ENCODE measurements at places on chromosomes 5 and 9. TPM values are rescaled to one million over a fixed set of nuclear protein-coding genes. Genes with fewer than 3 reads are reported as not detected.

PDGFRB gene
- 2.2 TPM for total RNA-seq

KIF12 gene
- total RNA-seq = not detected

DNA sequence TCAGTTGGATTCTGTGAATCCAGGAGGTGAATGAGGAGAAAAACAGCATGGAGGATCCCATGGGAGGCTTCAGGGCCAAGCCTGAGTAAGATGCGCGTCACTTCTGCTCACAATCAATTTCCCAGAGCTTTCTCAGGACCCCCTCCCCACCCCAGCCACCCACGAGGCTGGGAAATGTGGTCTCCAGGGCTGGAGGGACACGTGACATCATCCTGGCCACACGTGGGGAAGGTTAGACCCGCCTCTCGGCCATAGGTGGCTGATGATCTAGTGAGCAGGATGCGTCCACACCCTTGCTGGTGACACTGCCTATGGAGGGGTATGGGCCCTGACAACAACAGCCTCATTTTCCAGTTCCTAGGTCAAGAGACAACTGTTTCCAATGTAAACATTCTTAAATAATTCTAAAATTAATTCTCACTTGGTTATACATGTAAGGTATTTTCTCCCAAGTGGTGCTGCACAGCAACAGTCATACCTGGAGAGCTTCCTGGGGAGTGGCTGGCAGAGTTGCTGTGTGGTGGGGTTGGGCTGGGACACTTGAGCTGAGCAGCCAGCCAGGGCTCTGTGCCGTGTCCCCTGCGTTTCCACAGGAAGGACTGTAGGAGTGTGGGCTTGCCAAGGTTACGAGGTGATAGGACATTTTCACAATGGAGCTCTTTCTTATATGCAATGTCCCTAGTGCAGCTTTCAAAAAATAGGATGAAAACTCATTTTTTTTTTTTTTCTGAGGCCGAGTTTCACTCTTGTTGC, 153.1 kb downstream of the GADD45G start:
- no peak for DNase-seq

DNA sequence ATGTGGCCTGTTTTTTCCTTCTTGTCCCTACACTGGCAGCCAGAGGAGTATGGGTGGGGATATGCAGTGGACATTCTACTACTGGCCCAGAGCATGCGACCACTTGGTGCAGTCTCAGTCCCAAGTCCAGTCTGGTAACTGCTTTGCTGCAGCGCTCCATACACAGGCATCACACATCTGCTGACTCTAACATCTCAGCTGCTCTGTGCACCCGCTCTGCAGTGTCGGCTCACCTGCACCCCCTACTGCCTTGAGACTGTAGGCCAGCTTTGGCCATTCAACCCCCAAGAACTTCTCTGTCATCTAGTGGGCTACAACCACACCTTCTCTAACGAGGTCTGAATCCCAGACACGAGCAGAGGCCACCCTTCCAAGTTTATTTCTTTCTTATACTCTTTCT, 46.4 kb upstream of the SLCO6A1 start:
- no peak for DNase-seq

- peak; percentile 81 for DNase-seq
These were observed 11.1 kb upstream of the CDC42SE2 start for GRCh38 chr5:131252824-131253171.

GRCh38 chr5:178532666-178533065, 57.5 kb downstream of the COL23A1 start:
- DNase-seq = no peak

DNA sequence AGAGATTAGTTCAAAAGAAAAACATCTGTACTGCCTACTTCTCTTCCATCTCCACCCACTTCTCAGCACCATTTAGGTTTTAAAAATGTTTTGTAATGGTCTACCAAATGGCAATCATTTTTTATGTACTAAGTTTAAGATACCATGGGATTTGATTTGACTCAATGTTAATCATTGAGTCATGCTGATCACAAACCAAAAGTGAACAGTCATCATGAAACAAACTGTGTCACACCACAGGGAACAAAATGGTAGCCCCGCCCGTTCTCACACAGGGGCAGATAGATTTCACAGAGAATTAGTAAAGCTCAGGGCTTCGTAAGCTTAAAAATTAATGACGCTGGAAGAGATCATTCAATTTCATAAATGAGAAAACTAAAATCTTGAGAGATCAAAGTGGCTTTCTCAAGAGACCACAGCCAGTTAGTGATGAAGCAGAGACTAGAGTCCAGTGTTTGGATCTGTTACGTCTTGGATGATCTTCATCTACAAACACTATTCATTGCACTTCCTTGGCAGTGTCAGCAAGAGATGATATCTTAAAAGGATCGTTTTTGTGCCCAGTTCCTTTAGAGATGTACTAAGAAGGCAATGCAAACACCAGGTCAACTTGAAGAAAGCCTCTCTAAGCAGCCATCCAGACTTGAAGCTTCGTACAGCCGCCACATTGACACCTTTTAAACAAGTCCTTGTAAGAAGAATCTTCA, 33.9 kb upstream of the TRIO start:
- peak; percentile 71 for DNase-seq

DNA sequence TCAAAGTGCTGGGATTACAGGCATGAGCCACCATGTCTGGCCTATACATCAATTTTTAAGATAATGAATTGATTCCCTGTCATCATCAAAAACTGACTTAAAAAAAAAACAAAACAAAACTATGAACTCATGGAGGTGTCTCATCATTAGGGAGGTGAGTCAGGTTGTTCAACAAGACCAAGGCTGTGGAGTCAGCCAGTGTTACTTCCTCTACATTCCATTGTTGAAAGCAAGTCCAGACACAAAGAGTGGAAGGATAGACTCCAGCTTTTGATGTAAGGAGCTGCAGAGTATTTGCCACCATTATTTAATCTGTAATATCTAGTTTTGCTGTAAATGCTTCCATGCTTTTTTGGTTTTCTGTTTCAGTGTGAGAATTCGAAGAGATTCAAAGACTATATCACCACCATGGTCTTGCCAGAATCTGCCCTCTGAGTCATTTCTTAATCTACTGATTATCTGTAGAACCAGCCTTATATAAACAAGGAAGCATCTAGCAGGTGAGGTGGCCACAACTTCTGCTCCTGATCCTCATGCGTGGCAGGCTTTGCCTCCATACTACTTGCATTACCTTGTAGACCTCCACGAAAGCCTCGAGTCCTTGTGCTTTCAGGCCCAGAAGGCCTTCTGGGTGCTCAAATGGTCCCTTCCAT, 156.1 kb downstream of the FGF1 start:
- no peak for DNase-seq
